HCT116 (cell line): ENCODE measurements at places on chromosomes 5 and 9.
A peak's percentile ranks its signal among the peaks of the same experiment; 100 is the strongest.

- DNase-seq: no peak
These were observed 134.2 kb upstream of the C6 start for GRCh38 chr5:41347569-41347968.

- DNase-seq: no peak
These were observed 185.7 kb downstream of the PLK2 start for GRCh38 chr5:58274191-58274590.

- no peak for DNase-seq
These were observed 299.4 kb downstream of the ZSWIM6 start for GRCh38 chr5:61631438-61631941.

DNA sequence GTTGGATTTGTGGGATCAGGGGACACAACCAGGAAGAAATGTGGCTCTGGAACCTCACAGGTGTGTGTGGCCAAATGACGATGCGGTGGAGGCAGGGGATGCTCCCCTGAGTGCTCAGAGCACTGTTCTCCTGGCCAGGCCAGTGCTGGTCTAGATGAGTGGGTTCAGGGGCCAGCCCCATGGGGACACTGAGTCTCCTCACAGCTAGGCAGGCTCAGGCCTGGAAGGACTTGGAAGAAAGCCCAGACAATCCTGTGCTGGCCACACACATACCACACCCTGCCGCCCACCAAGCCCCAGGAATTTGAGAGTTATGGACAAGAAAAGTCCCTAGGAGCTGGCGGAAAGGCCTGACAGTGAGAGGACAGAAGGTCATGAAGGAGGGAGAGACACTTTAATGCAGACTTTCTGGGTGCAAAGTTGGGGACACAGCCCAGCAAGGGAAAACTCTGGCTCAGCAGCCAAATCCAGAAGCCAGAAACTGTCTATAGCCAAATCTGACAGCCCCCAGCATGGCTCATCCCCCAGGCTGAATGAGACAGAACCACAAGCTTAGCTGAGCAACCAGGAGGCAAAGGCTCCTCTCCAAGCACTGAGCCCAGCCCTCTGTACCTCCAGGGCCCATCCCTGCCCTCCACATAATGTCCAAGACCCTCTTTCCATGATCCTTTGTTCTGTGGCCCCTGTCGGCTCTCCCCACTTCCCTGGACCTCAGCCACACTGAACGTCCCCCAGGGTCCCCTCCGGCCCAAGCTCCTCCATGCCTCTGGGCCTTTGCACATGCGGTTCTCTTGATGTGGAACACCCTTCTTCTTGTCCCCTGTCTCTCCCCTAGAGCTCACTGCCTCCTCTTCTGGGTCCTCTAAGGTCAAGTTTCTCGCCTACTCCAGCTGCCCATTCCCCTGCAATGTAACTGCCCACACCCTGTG, 22.4 kb downstream of the LHX6 start:
- no peak for DNase-seq

GRCh38 chr5:88727705-88728313, 155.2 kb downstream of the MEF2C start:
- peak; percentile 15 for DNase-seq

GRCh38 chr5:2895196-2895595, 143.7 kb upstream of the IRX2 start:
- DNase-seq: no peak

GRCh38 chr9:98240475-98240874, 15.0 kb downstream of the TBC1D2 start:
- no peak for DNase-seq

GRCh38 chr9:71895117-71895516, 15.9 kb downstream of the ABHD17B start:
- no peak for DNase-seq

DNA sequence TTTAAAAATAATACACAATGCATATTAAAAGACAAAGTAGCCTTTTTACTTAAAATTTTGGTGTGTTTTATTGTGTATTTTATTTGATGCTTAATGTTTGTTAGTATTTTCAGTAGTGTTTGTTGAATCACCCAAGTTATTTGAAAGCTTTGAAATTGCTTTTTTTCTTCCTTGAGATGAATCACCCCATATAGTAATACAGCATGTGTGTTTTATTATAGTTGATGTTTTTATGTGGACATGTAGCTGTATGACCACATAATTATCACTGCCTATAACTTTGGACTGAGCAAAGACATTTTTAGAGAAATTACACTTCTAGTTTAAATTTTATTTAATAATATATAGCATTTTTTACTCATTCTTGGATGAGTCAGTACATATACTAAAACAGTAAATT, 18.0 kb downstream of the FAM174A start:
- no peak for DNase-seq

DNA sequence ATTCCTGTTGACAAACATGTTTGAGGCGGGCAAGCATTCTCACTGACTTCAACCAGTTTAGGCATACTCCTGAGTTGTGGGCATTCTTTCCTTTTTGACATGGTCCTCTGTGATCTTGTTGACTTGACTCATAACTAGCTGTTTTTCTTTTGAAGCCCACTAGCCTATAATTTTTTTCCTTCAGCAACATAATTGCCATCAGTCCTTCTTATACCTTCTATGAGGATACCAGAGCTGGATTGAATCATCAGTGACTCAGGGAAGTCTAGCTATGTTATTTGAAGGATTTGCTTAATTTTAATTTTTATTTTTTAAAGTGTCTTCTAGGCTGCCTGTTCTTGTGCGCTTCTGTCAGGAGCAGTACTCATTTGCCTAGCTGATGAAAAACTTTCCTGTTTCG, 259.5 kb downstream of the NR3C1 start:
- no peak for DNase-seq

- no peak for DNase-seq
These were observed 28.7 kb downstream of the TAF1L start for GRCh38 chr9:32606811-32607210.

DNA sequence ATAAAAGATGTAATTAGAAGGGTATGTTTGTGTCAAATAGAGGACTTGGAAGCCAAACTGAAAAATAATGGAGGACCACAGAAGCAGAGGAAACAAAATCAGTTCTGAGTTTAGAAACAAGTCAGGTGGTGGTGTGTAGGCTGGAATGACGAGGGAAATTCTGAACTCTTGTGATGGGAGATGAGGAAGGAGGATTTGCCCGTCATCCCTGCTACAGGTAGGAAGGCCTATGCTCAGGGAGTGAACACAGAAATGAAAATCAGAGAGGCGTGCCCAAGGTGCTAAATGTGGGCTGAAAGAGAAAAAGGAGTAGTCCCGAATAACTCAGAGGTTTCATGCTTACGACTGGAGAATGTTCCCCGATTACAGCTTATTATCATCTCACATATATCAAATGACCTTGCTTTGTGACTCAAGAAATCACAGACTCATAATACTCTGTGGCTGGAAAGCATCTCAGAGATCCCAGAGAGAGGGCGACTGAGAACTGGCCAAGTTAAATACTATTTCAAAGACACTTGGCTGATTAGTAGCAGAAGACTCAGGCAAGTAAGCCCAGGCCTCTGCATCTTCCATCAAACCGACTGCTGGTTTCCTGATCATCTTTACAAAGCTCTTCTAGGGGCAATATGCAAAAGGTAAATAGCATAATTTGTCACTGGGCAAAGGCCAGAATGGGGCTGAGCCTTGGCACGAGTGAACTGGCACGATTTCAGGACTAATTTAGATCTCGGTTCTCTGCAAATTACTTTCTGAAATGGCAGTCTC, 126.0 kb downstream of the SUSD1 start:
- DNase-seq: no peak
